Liver (tissue), 10 donors: ENCODE measurements at places on chromosomes 5 and 9. TPM values are rescaled to one million over a fixed set of nuclear protein-coding genes. Genes with fewer than 3 reads are reported as not detected.

DNA sequence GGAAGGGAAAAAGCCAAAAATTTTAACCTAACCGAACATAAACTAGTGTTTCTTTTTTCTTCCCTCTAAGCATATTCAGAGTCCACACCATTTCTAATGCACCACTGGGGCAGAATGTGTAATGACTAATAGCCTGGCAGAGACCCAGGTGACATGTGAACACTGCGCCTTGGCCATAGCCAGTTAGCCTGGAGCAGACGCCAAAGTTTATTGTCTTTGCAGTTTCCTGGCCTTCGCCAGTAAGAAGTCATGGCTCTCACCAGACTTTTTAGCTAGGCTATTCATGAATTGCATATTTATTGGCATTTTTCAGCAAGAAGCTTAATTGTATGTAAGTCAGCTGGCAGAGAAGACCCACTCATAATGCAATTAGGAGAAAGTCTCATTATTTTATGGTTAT lies 182.8 kb upstream of the SLC27A6 start:
- no peaks in the 10 kb centered on the region for H3K36me3 ChIP-seq
- no peak for DNase-seq
- H3K4me3 ChIP-seq = no peak overlapping the region
- no peaks in the 10 kb centered on the region for H3K4me1 ChIP-seq

- no peak for DNase-seq
- H3K27me3 ChIP-seq = no peaks in the 10 kb centered on the region
- H3K36me3 ChIP-seq = no peaks in the 10 kb centered on the region
- no peaks in the 10 kb centered on the region for H3K4me1 ChIP-seq
- H3K27ac ChIP-seq = no peak overlapping the region
These were observed 30.0 kb downstream of the ZCCHC7 start for GRCh38 chr9:37150415-37150814.

The GZMA gene
- 2.1 TPM for total RNA-seq

DNA sequence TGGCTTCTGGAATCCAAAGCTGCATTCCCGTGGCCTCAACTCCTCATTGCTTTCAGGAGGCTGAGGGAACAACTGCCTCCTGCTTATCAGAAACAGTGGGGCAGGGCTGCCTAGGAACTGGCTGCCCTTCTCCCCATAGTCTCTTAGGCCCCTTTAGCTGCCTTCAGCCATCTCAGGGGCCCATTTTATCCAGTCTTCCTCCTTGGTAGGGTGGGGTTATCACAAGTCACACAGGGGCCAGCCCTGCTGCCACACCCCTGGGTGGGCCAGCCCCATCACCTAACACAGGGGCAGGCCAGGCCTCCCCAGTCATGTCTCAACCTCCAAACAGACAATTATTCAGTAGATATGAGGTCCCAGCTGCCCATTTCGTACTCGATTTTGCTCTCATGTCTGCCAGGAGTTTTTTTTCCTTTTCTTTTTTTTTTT lies 3.9 kb downstream of the ALAD start:
- H3K36me3 ChIP-seq = no peaks in the 10 kb centered on the region
- no peaks in the 10 kb centered on the region for H3K27me3 ChIP-seq
- no peak overlapping the region for H3K4me3 ChIP-seq
- H3K4me1 ChIP-seq = peaks cover 77% of the 10 kb centered on the region

DNA sequence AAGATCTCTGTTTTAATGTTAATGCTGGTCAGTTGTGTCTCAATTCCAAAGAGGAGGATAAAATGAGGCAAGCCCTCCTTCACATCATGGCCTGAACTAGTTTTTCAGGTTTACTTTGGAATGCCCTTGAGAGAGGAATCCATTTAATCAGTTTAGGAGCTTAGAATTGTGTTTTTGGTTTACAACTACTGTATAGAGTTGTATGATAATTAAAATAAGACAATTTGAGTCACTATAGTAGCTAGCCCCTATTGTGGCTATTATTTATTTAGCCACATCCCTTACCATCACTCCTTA lies 107.8 kb upstream of the PRLR start:
- H3K36me3 ChIP-seq = no peaks in the 10 kb centered on the region
- H3K27me3 ChIP-seq = no peaks in the 10 kb centered on the region
- no peak for DNase-seq
- no peak overlapping the region for H3K27ac ChIP-seq

DNA sequence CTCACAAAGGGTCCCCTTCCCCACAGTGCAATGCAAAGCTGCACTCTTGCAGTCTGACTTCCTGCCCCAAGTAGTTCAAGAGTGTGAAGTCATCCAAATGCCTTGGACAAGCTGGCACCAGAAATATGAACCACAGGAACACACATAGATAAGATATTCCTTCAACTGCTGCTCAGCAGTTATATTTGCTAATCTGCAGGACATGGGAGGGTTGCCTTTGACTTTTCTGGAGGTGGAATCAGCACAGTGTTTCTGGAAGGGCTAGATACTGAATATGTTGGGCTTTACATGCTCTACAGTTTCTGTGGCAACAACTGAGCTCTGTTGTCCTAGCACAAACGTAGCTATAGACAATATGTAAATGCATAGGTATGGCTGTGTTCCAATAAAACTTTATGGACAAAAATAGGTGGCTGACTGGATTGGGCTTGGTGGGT lies 96.7 kb upstream of the PCA3 start:
- no peaks in the 10 kb centered on the region for H3K36me3 ChIP-seq
- H3K4me3 ChIP-seq = no peak overlapping the region
- H3K27ac ChIP-seq = no peak overlapping the region
- no peaks in the 10 kb centered on the region for H3K4me1 ChIP-seq
- DNase-seq = no peak

GRCh38 chr5:29963956-29964355 lies 1229.5 kb upstream of the CDH6 start:
- DNase-seq = no peak
- H3K4me3 ChIP-seq = no peak overlapping the region
- no peaks in the 10 kb centered on the region for H3K36me3 ChIP-seq
- H3K27me3 ChIP-seq = no peaks in the 10 kb centered on the region
- no peak overlapping the region for H3K27ac ChIP-seq

- H3K27ac ChIP-seq = no peak overlapping the region
- no peaks in the 10 kb centered on the region for H3K27me3 ChIP-seq
- peaks cover 7% of the 10 kb centered on the region for H3K4me1 ChIP-seq
- no peak for DNase-seq
These were observed 78.3 kb upstream of the PCSK5 start for GRCh38 chr9:75812141-75812540.

GRCh38 chr5:127031863-127032232 lies 1.5 kb upstream of the MARCHF3 start:
- no peaks in the 10 kb centered on the region for H3K27me3 ChIP-seq
- peaks cover 7% of the 10 kb centered on the region for H3K4me1 ChIP-seq
- H3K27ac ChIP-seq = no peak overlapping the region
- no peaks in the 10 kb centered on the region for H3K36me3 ChIP-seq
- H3K4me3 ChIP-seq = no peak overlapping the region
- no peak for DNase-seq

DNA sequence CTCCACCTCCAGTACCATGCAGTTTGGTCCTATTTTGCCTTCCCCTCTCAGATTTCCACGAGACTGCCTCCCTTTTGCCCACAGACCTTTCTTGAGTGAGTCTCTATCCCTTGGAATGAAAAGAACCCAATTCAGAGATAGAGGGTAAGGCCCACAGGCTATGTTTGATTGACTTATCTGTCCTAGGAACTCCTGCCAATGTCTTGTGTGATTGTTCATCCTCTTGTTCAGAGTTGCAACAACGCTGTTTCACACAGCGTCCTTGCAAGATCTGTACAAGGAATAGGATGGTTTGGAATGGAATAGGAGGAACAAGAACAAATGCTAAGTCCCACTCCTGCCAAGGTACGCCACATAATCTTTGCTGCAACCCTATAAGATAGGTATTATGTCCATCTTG lies 142.2 kb upstream of the ABCA1 start:
- DNase-seq = no peak
- H3K4me3 ChIP-seq = no peak overlapping the region
- H3K27ac ChIP-seq = no peak overlapping the region
- H3K36me3 ChIP-seq = no peaks in the 10 kb centered on the region

GRCh38 chr5:172757394-172758010 lies 13.5 kb downstream of the DUSP1 start:
- H3K36me3 ChIP-seq = no peaks in the 10 kb centered on the region
- H3K4me1 ChIP-seq = no peaks in the 10 kb centered on the region
- no peak for DNase-seq
- H3K4me3 ChIP-seq = no peak overlapping the region
- no peaks in the 10 kb centered on the region for H3K27me3 ChIP-seq
- peak overlapping the region; percentile 12 for H3K27ac ChIP-seq
